T-helper 9 cell (primary cell): ENCODE measurements at places on chromosomes 16 and 17.

GRCh38 chr17:60557805-60558204, 31.8 kb upstream of the APPBP2 start:
- no peak for DNase-seq

GRCh38 chr17:77753691-77754245, 204.7 kb upstream of the TNRC6C start:
- DNase-seq = no peak

DNA sequence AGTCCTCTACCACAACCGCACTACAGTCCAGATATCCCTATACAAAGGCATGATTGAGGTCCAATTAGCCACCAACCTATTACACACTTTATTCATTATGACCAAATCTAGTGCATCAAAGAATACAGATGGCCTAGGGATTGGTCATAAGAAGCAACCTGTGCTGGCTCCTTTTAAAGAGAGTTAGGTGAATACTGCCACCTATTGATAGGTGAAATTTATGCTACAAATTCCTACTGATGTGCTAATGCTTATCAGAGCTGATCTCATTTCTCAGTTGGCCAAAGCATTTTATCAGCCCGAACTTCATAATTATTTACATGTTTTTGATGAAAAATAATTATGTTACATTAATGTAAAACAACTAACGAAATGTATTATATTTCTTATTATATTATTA, 166.3 kb downstream of the ANKFN1 start:
- DNase-seq = no peak

GRCh38 chr16:82750068-82750467, 123.3 kb downstream of the CDH13 start:
- no peak for DNase-seq

DNA sequence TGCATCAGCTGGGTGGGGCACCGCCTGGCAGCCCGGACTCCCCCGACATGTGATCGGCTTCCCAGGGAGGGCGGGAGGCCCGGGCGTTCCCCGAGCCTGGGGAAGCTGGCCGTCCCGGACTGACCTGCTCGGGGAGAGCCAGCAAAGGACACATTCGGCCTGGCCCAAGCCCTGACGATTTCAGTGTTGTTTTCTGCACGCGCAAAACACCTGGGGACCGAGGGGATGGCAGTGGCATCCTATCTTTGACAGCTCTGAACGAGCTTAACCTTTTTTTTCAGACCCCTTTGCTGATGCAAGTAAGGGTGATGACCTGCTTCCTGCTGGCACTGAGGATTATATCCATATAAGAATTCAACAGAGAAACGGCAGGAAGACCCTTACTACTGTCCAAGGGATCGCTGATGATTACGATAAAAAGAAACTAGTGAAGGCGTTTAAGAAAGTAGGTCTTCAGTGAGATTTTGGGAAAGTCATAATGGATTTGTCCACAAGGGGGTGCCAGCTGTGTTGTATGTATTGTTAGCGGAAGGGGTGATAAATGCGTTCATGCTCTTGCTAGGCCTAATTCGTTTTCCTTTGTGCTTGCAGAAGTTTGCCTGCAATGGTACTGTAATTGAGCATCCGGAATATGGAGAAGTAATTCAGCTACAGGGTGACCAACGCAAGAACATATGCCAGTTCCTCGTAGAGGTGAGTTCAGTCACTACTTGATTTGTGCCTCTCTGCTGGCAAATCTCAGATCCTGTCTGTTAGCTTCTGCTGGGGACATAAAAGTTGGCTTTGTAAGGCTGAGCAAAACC, 1.0 kb downstream of the EIF1 start:
- no peak for DNase-seq

DNA sequence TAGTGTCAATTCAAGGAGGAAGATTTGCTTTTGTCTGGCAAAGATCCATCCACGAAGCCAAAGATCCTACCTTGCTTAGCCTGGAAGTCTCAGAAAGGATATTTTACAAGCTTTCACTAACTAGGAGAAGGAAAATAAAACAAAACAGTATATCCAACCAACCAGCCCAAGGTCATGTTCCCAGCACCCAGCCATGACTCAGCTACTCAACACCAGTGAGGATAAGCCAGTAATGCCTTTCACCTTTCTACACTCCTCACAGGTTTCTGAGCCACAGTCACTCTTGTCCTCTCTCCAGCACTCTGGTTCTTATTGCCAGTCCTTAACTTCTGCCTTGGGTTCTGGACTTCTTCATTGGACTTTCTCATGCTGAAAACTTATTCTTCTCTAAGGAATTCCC, 116.2 kb downstream of the CDH11 start:
- DNase-seq = no peak

DNA sequence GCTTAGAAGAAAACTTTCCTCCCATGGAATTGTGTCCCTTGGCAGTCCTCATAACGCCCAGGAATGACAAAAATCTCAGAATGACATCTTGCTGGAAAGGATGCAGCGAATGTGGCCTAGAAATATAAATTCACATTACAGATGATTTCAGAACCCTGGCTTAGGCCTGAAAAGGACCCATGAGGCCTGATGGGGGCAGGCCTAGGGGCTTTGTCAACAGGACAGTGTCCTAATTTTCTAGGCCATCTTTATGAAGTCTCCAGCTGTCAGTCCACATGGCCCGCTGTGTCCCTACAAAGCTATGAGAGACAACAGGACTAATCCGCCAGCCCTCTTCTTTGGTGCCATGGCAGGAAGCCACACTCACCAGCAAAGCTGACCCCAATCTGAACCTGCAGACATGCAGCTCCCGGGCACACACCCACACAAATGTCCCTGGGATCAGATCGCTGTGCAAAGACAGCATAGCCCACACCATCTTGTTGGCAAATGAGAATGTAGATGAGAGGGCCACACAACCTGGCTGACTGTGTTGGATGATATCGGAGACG, 40.4 kb upstream of the DNAH17 start:
- no peak for DNase-seq

GRCh38 chr16:14005335-14005734, 65.8 kb upstream of the MRTFB start:
- DNase-seq = no peak

DNA sequence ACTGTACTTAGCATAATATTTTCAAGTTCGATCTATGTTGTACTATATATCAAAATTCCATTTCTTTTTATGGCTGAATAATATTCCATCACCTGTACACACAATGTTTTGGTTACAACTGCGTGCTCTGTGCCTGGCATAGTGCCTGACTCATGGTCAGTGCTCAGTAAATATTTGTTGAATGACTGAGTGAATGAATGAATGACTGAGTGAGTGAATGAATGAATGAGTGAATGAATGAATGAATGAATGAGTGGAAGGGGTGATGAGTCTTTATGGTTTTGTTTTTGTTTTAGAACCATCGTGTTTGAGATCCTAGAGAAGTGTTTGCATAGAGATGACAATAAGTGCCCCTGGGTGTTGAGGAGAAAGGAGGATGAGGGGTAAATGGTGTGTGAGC, 155.3 kb downstream of the MRM1 start:
- DNase-seq = no peak

DNA sequence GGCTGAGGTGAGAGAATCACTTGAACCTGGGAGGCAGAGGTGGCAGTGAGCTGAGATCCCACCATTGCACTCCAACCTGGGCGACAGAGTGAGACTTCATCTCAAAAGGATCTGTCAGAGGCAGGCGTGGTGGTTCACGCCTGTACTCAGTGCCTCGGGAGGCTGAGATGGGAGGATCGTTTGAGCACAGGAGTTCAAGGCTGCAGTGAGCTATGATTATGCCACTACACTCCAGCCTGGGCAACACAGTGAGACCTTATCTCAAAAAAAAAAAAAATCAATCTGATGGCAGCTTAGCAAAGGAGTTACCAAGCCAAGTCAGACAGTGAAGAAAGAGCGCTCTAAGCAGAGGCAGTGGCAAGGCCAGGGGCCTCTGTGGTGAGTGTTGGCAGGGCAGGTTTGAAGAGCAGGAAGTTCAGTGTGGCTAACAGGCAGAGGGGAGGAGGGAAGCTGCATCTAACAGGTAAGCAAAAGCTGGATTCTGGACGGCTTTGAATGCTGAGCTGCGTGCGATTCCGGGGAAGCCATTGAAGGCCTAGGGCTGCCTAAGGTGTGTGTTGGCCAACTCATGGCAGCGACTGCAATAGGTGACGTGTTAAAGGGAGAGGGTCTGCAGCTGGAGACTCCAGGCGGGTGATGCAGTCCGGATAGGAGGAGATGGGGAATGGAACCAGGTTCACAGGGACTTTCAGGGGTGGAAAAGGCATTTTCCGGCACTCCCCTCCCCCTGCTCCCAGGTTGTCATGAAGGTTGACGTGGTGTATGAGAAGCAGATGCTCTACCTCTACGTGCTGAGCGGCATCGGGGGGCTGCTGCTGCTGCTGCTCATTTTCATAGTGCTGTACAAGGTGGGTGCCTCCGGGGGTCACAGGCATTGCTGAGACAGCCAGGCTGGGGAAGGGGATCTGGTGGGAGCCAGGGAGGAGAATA, 7.0 kb downstream of the ZNF768 start:
- no peak for DNase-seq

DNA sequence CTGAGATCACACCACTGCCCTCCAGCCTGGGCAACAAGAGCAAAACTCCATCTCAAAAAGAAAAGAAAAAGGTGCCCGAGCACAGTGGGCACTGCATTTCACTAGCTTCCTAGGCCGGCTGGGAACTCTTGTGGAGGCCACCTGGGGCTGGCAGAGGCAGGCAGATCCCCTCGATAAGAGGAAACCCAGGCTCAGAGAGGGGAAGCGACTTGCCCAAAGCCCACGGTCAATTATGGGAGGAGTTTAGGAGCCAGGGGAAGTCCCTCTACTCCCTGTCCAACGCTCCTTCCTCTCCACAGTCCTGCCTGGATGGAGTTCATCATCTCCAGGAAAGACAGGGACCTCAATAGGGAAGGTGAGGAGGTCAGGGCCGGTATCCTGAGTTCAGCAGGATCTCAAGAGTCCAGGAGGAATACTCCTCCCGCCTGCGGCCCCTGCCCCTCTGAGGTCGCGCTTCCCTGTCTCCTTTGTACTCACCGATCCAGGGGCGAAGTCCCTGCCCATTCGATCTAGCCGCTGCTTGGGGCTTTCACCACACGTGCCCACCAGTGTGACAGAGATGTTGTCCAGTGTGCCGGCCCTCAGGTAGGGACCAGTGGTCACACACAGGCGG, 841 bp downstream of the ALOXE3 start:
- no peak for DNase-seq

DNA sequence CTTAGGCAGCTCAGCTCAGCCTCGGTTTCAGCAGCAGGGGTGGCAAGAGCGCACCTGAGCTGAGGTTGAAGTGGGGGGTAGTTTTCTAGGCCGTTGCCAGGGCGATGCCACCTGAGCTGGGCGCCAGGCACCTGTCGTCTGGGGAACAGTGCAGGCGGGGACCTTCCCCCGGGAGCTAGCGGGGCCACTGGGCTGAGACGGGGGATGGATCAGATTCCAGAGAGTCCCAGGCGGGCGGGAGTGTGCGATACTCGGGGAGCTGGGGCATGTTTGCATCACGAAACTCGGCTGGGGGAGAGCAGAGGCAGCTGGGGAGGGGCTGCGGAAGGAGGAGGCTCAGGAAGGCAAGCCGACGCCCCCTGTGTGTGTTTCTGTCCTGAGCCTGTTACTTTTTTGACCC, 477 bp upstream of the CLDN9 start:
- DNase-seq = no peak

GRCh38 chr17:18102640-18103039, 5.9 kb upstream of the MYO15A start:
- no peak for DNase-seq

GRCh38 chr17:75785016-75785890, 647 bp downstream of the UNK start:
- DNase-seq = peak; percentile 86

DNA sequence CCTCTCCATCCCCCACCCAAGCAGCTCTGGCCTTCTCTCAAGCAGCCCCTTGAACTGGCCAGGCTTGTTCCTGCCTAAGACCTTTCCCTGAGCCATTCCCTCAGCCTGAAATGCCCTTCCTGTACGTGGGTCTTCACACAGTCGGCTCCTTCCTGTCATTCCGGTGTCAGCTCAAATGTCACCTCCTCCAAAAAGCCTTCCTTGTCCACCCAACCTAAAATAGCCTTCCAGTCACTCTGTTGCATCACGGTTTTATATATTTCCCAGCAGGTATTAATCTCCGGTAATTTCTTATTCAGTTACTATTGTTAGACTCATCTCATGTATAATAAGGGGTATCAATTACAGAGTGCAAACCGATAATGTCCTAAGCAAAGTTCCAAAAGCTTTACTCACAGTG, 51.8 kb downstream of the C17orf67 start:
- no peak for DNase-seq

GRCh38 chr17:65287040-65287439, 149.9 kb downstream of the RGS9 start:
- DNase-seq = no peak

DNA sequence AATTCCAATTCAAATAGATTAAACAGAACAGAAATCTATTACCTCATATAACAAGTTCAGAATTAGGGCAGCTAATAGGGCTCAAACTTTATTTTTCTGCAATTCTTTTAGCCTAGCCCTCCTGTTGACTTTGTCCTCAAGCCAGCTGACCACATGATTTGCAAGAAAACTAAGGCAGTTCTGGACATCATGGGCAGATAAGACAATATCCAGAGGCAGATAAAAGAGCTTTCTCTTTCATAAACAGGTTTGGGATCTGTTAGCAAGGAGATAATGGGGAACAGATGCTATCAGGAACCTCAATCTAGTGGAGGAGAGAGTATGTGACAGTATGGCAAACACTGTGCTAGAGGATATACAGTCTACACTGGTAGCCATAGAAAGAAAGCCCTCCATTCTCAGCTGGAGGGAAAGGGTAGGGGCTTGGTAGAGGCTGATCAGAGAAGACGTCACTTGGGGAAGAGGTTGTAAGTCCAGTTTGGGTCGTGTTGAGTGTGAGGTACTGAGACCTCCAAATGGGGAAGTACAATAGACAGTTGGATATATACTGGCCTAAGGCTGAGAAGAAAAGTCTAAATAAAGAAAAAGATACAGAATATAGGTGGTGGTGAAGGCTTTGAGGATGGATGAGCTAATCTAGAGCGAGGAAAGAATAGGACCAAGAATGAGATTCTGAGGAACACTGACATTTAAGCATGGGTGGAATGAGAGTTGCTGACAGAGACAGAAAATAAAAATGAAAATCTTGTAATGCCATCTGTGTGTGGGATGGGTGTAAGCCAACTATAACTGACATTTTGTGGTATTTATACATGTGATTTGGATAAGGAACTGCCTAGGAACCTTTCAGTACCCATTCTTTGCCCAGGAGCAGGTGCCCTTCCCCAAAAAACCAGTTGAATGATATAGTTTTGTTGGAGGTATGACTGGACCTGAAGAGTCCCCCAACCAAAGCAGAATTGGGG, 67.4 kb downstream of the CYB561 start:
- no peak for DNase-seq

- no peak for DNase-seq
These were observed 4.8 kb upstream of the GFOD2 start for GRCh38 chr16:67723911-67724305.

DNA sequence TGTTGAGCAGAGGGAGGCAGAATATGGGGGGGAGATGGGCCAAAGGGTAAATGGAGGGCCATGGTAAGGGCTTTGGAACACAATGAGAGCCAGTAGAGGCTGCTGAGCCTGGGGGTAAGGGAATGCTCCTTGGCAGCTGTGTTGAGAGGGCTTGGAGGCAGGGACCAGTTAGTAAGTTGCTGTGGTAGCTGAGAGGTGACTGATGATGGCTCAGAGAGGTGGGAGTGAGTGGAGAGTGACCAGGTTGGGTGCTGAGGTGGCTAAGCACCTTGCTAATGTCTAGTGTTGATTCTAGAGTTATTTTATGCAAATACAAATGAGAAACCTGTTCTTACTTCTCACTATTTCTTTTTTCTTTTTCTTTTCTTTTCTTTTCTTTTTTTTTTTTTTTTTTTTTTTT, 10.8 kb downstream of the SBK1 start:
- no peak for DNase-seq

GRCh38 chr17:58572846-58573245, 58.4 kb upstream of the MTMR4 start:
- no peak for DNase-seq
